ENCODE measurements at places on chromosomes 7 and 10.
A peak's percentile ranks its signal among the peaks of the same experiment; 100 is the strongest.

GRCh38 chr10:30987463-30987862 is 44.2 kb downstream of the ZNF438 start:
- no peak for DNase-seq

DNA sequence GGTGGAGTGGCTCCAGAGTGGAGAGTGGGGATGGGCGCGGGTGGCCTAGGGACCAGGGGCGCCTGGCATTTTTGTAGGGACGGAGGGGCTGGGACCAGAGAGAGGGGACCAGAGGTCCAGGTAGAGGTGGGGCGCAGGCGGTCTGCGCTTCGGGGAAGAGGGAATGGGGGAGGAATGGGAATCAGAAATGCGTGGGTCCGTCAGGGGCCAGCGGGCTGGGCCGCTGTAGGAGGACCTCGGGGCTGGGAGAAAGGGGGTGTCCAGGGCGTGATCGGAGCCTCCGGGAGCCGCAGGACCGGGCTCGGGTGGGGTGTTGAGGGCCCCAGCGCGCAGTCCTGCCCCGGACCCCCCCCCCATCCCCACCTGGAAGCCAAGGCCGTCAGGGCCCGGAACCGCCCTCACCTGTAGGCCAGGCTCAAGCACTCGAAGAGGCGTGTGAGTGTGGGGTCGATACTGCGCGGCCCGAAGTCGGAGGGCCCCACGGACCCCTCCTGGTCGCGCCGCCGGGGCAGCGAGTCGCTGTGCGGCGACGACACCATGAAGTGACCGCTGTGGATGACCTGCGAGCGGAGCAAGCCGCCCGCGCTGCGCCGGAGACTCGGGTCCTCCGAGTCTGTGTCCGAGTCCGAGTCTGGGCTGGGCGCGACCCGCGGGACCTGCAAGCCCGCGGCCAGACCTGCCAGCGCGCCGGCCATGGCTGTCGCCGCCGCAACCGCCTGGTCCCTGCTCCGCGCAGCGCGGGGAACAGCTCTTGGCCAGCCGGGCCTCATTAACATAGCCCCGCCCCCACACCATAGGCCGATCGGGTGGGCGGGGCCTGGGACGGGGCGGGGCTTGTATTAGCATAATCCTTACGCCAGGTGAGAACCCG is at the start of gene MLXIPL:
MLXIPL (minus strand) TSS at position 725 of the 871 bp plus-strand sequence; CDS start at position 695, 30 bp downstream.
- peak; percentile 51 for DNase-seq

GRCh38 chr10:94282369-94282768 is 80.4 kb downstream of the NOC3L start:
- peak; percentile 75 for DNase-seq

DNA sequence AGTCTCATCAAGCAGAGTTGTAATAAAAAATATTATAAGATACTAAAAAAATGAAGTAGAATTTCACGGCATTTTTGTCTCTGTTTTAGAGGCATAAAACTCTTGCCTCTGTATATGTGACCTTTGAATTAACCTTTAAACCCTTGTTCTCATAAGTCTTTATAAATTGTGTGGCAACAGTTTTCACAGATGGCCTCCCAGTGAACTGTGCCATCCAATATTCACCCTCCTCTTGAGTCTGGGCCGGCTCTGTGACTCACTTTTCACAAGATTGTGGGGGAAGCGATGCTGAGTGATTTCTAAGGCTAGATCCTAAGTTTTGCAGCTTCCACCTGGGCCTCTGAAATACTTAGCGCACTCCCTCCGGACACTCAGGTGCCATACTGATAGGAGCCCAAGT is 4.6 kb upstream of the USP6NL start:
- DNase-seq: no peak

- no peak for DNase-seq
These were observed 8.7 kb downstream of the ARL3 start for GRCh38 chr10:102705531-102705930.

DNA sequence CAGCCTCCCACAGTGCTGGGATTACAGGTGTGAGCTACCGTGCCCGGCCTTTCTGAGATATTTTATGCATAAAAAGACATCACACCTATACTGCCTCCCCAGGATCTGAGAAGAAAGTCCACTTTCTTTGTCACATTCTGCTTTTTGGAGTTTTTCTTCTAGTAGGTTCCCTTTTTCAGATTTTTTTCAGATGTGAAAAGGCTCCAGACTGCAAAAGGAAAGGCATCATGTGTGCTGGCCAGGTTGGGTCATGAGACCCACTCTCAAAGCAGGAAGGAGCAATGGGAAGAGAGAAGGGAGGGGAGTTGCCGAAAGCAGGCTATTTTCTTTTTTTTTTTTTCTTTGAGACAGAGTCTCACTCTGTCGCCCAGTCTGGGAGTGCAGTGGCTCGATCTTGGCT is 10.8 kb downstream of the BLVRA start:
- DNase-seq: no peak

- peak; percentile 95 for DNase-seq
These were observed 126.1 kb upstream of the AGR3 start for GRCh38 chr7:17007841-17008240.

DNA sequence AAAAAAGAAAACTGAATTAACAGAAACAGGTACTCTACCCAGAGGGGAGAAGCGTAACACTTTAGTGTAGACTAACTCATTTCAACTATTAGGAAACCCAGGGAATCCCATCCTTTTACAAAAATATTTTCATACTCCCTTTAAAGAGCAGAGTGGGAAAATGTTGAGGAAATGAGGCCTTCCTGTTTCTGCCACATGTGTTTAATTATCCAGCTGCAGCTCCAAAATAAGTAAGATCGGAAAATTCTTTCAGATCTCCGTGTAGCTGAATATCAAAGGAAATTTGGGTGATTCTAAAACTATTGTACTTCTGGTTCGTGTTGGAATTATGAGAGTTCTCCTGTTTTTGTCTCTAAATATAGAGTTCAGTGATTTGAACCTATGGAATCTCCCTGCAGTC is 58.0 kb upstream of the CAV2 start:
- DNase-seq: no peak

- no peak for DNase-seq
These were observed 11.7 kb downstream of the ARHGAP19 start for GRCh38 chr10:97280783-97281182.

- DNase-seq: peak; percentile 68
These were observed at the start of gene SEC61A2 for GRCh38 chr10:12129222-12130111. Gene SEC61A2 (plus strand): TSS chr10:12129677. CDS start chr10:12129788, 111 bp downstream.

- DNase-seq: no peak
These were observed 41.8 kb downstream of the JCAD start for GRCh38 chr10:30017556-30017955.

- DNase-seq: no peak
These were observed 317.2 kb upstream of the AOAH start for GRCh38 chr7:37041461-37041860.

- no peak for DNase-seq
These were observed 15.3 kb downstream of the AOC1 start for GRCh38 chr7:150867605-150868004.

- no peak for DNase-seq
These were observed 2.7 kb downstream of the OPN4 start for GRCh38 chr10:86657011-86657395.

GRCh38 chr7:97133159-97133558 is 15.7 kb downstream of the SDHAF3 start:
- no peak for DNase-seq

- no peak for DNase-seq
These were observed 92.3 kb downstream of the VTI1A start for GRCh38 chr10:112539340-112539739.

DNA sequence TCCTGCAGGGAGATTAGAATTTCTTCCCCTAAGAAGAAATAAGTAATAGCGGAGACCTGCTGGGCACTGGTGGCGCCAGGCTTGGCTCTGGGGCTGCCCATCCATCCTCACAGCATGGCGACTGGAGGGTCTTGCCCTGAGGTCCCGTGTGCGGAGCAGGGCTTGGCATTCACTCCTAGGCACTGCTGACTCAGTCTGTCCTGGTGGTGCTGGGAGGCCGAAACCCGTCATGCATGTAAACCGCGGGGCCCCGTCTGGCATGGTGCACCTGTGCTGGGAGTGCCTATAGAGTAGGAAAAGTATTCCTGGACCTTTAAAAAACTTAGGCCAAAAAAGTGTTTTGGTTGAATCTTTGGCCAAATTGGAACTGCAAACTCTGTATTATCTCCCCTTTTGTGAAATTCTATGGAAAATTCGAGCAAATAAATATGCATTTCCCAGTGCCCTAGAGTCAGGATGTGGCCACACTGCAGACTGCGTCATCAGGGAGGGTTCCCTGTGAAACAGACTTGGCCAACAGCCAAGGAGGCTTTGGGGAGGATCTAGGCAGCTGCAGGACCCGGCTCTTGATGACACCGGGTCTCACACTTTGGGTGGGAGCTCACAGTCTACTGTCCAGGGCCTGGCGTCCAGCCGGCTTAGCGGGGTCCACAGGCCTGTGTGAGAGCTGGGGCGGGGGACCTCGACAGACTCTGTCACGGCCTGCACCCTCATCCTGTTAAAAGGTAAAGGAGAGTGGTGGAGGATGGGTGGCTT is 122.3 kb downstream of the VIPR2 start:
- DNase-seq: no peak

DNA sequence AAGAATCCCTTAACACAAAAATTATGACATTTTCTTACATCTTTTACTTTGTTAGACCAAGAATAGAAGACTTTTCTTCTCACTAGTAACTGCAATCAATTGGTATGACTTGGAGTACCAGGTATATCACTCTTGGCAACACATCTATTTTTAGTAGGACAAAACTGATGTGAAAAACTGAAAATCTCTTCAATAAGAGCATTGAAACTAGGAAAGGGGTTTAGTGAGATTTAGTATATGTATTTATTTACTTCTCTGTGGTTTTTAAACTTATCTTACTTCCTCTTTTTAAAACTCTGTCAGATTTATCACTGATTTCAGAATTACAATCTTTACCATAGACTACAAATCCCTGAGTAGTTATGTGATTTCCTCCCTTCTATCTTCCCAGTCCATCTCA is 366.2 kb downstream of the PCDH15 start:
- DNase-seq: no peak

- DNase-seq: no peak
These were observed 7.8 kb upstream of the RBM28 start for GRCh38 chr7:128351296-128352152.

- no peak for DNase-seq
These were observed 7.8 kb downstream of the ACTA2 start for GRCh38 chr10:88944813-88945212.
